HT1080 (cell line): ENCODE measurements at places on chromosomes 2 and 18. TPM values are rescaled to one million over a fixed set of nuclear protein-coding genes. Genes with fewer than 3 reads are reported as not detected.

The COLEC11 gene
- 0.72 and 2.2 TPM in 2 replicates for total RNA-seq

The BOLL gene
- total RNA-seq: not detected in 2 replicates

The NEU4 gene
- 1.4 TPM in 1 of 2 replicates, not detected in the other for total RNA-seq

The ITGAV gene
- total RNA-seq: 38.5 and 48.8 TPM in 2 replicates

The TDRD15 gene
- total RNA-seq: not detected in 2 replicates

The CTAGE1 gene
- not detected in 2 replicates for total RNA-seq

The REG3G gene
- 0.23 TPM in 1 of 2 replicates, not detected in the other for total RNA-seq

The AMER3 gene
- total RNA-seq: not detected in 2 replicates

The B4GALT6 gene
- 22.1 and 29.3 TPM in 2 replicates for total RNA-seq

The ANKRD30B gene
- total RNA-seq: not detected in 2 replicates

DNA sequence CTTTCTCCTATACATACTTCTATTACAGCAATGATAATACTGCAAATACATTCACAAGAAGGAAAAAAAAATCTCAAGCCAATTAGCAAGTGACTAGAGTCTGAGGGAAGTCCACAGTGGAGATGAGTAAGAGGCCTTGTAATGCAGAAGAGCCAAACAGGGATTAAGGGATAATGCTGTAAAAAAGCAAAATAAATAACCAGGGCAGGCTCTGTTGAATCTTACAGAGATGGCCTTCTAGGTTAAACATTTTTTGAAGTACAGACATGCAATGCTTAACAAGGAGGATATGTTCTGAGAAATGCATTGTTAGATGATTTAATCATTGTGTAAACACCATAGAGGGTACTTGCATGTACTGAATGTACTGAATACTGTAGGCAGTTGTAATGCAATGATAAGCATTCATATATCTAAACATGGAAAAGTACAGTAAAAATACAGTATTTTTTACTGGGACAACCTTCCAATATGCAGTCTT, 122.1 kb upstream of the RMDN2 start:
- DNase-seq: peak; percentile 91

GRCh38 chr2:51976623-51977022, 944.7 kb upstream of the NRXN1 start:
- no peak for DNase-seq

- DNase-seq: no peak
Observed at GRCh38 chr18:10455726-10456453, 1.5 kb downstream of the APCDD1 start.

GRCh38 chr2:67792681-67793091, 270.1 kb downstream of the C1D start:
- DNase-seq: no peak

GRCh38 chr18:25038261-25038660, 313.7 kb downstream of the ZNF521 start:
- DNase-seq: no peak

- DNase-seq: no peak
Observed at GRCh38 chr2:234448506-234449184, 48.2 kb downstream of the ARL4C start.

GRCh38 chr18:715626-716025, 3.2 kb upstream of the ENOSF1 start:
- DNase-seq: peak; percentile 33

DNA sequence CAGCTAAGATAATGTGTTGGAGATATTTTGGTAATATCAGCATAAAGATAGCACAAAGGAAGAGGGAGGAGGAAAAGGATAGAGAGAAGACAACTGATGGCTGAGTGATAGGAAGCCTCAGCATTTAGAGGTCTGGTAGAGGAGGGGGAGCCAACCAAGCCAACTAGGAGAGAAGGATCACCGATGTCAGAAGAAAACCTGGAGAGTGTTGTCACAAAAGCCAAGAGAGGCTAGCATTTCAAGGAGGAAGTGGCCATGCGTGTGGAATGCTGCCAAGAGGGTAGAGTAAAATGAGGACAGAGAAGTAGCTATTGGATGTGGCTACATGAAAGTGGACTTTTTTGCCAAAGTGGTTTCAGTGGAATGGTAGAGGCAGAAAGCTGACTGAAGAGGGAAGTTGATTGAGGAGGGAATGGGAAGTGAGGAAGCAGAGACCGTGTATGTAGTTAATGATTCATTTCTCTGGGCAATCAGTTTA, 34.3 kb downstream of the LCLAT1 start:
- peak; percentile 20 for DNase-seq

DNA sequence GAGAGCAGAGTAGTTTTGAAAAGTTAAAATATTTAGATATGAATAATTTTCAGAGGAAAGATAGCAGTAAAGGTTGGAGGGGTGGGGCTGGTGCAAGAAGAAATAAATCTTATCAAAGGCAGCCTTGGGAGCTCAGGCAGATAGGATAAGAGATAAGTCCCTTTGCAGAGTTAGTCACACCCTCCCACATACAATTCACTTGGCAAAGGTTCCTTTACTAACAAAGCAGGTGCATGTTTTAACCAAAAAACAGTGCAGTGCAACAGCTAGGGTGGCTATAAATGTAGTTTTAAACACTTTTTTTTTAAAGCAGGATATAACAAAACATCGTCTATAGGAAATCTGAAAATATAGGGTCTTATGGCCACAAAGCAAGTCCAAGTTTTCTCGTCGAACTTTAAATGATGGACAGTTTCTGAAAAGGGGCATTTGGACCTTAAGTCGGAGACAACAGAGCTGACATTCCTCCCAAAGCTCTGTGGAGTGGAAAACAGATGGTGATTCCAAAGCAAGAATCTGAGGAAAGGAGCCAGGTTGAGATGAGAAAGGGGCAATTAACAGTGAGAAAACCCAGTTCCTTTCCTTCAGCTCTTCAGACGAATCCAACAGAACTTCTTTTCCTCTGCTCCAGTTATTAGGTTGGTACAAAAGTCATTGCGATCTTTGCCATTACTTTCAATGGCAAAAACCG, 53.0 kb downstream of the EPHA4 start:
- DNase-seq: no peak

- DNase-seq: no peak
Observed at GRCh38 chr2:8271461-8271860, 410.4 kb upstream of the ID2 start.

- DNase-seq: no peak
Observed at GRCh38 chr2:86044045-86044444, 61.6 kb downstream of the POLR1A start.

DNA sequence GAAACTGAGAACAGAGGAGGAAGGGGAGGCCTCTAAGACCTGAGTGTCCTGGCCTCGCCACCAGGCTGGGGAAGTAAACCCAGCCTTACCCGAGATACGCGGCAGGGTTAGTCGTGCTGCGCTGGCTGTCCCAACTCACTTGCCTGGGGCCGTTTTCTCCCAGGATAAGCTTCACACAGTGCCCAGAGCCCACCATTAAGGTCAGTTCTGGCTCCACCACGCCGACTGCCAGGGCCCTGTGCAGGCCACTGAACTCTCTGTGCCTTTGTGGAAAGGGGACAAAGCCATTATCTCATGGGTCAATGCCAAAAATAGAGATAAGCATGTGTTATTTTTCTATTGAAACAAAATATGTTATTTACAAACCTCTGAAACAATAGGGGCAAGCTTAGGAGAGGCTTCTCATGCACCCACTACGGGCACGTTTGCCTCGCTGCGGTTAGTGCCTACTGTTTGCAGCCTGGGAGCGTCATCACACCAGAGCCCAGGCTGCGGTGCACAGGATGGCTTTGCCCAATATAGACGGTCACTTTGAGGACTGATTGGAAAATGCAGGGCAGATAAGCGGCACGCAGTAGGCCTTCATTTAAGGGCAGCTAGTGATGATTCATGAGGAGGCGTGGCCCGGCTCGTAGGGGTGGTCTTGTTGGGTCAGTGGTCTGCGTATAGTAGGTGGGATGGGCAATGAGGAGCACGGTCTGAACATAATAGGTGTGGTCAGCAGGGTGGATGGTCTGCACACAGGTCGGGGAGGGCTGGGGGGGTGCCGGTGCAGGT, 242.1 kb downstream of the GLI2 start:
- no peak for DNase-seq

GRCh38 chr2:60007671-60008070, 545.8 kb downstream of the BCL11A start:
- DNase-seq: no peak

DNA sequence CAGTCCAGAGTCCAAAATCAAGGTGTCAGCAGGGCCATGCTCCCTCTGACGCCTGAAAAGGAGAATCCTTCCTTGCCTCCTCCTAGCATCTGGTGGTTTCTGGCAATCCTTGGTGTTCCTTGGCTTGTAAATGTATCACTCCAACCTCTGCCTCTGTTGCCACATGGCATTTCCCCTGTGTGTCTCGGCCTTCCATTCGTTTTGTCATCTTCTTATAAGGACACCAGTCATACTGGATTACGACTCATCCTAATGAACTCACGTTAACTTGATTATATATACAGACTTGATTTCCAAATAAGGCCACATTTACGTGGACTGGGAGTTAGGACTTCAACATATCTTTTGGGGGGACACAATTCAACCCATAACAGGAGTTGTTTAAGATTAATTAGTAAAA, 15.8 kb downstream of the PMAIP1 start:
- no peak for DNase-seq

DNA sequence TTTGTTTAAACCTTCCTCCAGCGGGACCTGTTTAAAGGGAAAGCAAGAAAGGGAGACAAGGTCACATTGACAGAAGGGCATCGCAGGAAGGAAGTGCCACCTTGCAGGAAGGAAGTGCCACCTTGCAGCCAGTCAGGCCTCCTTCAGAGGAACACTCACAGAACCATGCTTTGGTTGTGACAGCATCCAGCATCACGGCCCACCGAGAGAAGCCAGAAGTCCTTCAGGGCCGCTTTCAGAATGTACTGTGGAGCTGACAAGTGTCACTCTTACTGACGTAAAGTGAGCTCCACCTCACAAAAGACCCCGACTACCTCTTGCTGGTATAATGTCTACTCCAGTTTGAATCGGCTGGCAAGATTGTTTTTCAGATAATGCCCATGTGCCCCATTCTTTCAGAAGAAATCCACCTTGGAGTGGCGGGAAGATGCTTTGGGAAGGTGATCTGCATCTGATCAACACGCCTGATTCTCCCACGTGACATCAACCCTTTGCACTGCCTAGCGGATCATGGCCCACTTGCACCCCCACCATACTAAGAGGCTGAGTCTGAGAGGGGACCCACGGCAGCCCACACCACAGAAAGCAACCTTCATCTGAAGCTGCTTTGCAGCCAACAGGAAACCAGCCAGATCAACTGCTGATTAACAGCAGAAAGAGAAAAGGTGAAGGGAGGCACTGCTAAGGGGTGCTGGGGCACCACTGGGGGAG, 99.8 kb downstream of the UXS1 start:
- no peak for DNase-seq

GRCh38 chr2:153519257-153519875, 40.8 kb upstream of the RPRM start:
- peak; percentile 44 for DNase-seq

DNA sequence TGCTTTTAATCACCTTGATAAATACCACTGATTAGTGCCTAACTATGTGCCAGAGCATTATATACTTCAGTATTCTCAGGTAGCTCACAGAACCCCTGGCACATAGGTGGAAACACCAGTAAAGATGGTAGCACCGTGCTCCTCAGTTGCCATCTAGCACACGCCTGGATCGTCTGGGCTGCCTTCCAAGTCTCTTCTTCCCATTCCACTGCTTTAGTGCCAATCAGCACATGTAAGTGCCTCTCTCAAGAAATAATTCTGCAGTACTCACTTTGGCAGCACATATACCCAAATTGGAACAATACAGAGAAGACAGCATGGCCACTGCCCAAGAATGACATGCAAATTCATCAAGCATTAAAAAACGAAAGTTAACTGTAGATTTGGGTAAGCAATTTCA, 13.0 kb downstream of the POLR2D start:
- DNase-seq: no peak

GRCh38 chr2:27756544-27757498, 14.7 kb upstream of the MRPL33 start:
- DNase-seq: no peak

DNA sequence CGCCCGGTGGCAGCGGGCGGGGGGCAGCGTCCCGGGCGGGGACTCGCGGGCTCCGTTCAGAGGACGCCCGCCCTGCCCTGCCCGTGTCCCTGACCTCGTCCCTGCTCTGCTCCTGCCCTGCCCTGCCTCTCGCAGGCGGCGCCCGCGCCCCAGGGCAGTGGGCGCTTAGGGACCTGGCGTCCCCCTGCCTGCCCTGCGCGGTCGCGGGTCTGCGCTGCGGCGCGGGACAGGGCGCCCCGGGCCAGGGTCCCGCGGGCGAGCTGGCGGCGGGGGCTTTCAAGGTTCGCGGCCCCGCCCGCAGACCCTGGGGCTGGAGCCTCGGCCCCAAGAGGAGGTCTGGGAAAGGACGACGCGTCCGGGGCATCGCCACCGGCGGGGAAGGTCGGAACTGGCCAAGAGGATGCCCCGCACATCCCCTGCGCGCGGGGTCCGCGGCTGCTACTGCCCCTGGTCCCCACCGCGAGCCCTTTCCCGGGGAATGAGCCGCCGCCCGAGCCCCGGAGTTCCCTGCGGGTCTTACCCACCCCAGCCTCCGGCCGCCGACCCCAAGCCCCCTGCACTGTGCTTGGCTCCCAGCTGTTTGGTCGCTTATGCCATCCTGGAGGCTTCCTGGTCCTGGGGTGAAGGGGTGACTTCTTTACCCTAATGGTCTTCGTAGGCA, 679 bp downstream of the RNF144A start:
- DNase-seq: no peak

- no peak for DNase-seq
Observed at GRCh38 chr18:58992301-58993231, 127.9 kb downstream of the ZNF532 start.

DNA sequence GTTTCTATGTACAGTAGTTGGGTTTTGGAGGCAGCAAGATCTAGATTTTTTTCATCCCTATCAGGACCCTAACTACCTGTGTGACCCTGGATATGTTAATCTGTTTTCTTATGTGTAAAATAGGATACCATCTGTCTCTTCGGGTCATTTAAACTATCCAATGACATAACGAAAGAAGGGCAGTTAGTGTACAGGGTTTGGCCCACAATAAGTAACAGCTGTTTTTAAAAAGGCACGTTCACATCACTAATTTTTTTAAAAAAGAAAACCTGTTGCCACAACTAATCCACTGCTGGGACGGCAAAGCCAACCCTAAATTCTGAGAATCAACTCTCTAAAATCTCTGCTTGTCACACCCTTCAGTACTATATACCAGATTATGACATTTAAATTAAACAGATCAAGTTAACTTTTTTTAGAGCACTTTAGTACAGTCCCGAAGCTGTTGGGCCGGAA, 869 bp downstream of the USP40 start:
- no peak for DNase-seq

DNA sequence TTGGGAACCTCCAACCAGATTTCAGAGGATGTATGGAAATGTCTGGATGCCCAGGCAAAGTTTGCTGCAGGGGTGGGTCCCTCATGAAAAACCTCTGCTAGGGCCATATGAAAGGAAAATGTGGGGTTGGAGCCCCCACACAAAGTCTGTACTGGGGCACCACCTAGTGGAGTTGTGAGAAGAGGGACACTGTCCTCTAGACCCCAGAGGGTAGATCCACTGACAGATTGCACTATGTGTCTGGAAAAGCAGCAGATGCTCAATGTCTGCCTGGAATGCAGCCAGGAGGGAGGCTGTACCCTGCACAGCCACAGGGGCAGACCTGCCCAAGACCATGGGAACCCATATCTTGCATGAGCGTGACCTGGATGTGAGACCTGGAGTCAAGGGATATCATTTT, 573.7 kb upstream of the NXPH2 start:
- no peak for DNase-seq
